NCI-H226 (cell line): ENCODE measurements at places on chromosomes 12 and 14.
A peak's percentile ranks its signal among the peaks of the same experiment; 100 is the strongest.

GRCh38 chr14:54975856-54976255 lies 51.0 kb downstream of the WDHD1 start:
- DNase-seq = no peak

DNA sequence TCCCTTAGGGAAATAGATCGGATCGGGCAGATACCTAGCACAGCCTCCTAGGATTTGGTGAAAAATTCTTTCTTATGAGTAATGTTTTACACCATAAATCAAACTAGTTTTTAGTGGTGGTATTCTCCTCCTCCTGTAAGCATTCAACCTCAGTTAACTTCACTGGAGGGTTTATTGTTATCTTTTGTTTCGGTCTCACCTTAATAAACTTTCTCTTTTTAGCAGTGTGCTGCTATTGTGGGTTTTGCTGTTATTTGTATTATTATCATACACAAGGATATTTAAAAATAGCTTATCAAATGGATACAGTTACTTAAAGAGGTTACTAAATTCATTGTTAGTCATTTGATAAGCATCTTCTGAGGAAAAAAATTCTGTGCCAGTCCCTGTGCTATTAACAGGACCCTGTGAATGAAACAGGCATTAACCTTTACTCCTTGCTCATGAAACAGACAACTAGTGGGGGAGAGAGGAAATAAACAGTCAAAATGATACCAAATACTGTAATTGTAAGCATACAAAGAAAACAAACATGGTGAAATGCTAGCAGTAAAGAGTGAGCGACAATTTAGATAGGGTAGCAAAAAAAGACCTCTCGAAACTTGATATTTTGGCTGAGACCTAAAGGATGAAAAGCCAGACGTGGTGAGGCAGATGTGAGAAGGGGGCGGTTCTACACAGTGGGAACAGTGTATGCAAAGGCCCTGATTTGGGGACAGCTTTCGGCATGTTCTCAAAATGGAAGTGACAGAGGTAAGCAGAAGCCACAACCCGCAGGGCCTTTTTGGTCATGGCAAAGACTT lies 178.7 kb upstream of the SOX5 start:
- no peak for DNase-seq

DNA sequence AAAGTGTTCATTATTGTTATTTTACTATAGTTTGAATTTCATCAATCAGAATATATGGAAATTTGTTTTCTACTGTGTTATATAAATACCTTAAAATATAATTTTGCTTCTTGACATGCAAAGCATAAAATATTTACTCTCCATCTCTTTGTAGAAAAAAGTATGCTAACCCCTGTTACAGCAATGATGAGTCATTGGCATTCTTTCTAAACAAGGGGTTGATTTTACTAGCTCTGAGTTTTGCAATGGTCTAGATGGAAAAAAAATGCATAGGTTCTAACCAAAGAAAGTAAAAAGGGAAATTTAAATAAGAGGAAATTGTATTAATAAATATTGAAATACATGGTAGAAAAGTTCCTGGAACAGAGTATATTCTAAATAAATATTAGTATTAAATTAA lies 990.2 kb upstream of the ATXN7L3B start:
- no peak for DNase-seq

- DNase-seq = no peak
Measured at GRCh38 chr14:68084256-68084655, 264.7 kb downstream of the RAD51B start.

GRCh38 chr12:57755454-57756372 lies 810 bp downstream of the MARCHF9 start:
- DNase-seq = no peak

GRCh38 chr12:54719691-54720090 lies 71.5 kb upstream of the DCD start:
- no peak for DNase-seq

DNA sequence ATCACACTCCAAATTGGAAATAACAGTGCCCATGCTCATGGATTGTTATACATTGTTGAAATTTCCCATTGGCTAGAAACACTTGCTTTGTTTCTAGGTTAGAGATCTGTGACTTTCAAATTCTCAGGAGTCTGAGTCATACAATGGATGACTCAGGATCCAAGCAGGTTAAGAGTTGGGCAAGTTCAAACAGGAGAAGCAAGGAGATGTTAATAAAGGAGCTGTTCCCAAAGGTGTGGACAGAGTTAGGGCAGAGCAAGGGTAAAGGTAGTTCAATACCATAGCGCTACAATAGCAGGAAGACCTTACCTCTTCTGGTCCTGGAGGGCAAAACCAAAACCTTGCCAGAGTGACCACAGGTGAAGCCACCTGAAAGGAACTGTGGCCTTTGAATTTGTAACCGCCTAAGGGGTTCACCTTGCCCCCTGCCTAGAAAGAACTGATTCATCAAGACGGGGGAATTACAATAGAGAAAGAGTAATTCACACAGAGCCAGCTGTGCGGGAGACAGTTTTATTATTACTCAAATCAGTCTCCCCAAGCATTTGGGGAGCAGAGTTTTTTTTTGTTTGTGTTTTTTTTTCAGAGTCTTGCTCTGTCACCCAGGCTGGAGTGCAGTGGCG lies 4.2 kb upstream of the AMN1 start:
- peak; percentile 94 for DNase-seq

- no peak for DNase-seq
Measured at GRCh38 chr14:34218881-34219280, 243.2 kb downstream of the SPTSSA start.

DNA sequence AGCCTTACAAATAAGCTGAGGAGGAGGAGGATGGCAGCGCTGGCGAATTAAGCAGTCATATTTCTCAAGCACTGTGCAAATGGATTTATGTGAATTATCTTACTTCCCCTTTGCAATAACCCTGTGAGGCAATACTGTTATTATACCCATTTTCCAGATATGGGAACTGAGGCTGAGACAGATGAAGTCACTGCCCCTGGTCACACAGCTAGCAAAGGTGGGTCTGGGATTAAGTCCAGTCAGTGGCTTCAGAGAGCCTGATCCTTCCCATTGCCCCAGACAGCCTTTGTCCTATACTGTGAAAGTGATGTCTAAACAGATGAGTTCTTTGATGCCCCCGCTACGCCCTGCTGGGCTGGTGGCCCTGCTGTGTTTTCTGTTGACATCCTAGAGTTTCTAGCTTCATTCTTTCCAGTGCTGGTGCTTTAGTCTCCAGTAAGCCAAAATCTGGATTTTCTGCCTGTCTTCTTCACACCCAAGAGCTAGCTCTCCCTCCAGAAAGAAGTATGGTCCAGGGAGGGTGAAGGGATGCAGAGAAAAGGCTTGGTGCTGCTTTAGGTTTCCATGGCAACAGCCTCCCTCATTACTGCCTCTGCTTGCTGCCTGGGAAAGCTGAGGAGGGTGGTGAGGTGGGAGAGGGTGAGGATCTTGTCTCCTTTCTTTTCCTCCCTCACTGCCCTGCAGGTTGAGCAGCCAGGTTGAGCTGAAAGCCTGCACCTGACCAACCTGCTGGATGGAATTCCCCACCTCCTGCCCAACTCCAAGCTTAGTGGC lies 30.7 kb downstream of the TMEM63C start:
- DNase-seq = no peak

- no peak for DNase-seq
Measured at GRCh38 chr12:72540811-72541210, 268.6 kb downstream of the TRHDE start.

GRCh38 chr12:10563966-10564365 lies 49.4 kb downstream of the MAGOHB start:
- DNase-seq = no peak

- no peak for DNase-seq
Measured at GRCh38 chr12:53225635-53226424, 6.2 kb downstream of the RARG start.

DNA sequence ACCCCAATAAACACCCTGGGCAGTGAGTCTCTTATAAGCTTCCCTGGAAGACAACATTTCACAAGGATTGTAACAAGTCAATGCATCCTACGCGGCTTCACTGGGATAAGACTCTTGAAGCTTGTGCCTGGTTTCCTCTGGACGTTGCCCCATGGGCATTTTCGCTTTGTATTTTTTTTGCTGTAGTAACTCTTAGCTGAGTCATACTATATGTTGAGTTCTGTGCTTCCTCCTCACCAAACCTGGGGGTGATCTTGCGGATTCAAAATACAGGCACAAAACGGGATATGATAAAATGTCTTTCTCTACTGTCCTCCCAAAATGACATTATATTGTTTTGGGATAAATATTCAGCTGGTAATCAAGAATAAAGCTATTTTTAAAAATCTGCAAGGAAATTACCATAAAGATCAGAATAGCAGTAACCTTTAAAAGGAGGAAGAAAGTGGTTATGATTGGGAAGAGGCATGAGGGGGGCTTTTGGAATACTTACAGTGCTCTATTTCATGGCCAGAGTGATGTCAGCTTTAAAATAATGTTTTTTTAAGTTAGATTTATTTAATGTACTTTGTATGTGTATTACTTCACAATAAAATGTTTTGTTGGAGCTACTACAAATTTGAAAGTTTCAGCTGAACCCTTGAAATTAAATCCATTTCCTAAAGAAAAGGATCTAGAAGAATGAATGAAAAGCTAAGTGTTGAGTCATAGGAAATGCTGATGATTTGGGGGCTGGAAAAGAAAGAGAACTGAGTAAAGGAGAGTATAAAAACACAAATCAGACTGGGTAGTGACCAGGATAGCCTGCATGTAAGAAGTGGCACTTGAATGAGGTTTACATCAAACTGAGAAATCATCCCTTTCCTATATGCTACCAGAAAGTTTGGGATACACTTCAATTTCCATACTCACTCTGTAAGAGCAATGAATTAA lies 14.7 kb downstream of the BTBD7 start:
- peak; percentile 74 for DNase-seq

- DNase-seq = no peak
Measured at GRCh38 chr12:6921996-6922946, 5.5 kb upstream of the ATN1 start.

DNA sequence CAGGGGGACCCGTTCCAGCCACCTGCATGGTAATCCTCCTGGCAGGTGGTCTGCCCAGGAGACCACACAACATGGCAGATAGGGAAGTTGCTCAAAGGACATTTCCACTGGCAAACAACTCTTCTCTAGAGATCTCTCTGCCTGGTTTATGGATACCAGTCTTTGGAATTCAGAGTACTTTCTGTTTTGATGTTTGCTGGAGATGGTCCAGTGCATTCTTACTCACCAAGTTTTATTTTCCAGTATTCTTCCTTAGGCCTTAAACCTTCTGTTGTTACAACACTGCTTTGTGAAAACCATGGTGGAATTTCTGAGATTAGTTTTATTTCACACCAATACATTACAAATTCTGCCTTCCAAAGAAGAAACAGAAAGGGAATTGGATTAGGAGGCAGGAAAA lies 428.3 kb downstream of the FUT8 start:
- peak; percentile 21 for DNase-seq

- no peak for DNase-seq
Measured at GRCh38 chr12:68331500-68331868, 678 bp downstream of the MDM1 start.

DNA sequence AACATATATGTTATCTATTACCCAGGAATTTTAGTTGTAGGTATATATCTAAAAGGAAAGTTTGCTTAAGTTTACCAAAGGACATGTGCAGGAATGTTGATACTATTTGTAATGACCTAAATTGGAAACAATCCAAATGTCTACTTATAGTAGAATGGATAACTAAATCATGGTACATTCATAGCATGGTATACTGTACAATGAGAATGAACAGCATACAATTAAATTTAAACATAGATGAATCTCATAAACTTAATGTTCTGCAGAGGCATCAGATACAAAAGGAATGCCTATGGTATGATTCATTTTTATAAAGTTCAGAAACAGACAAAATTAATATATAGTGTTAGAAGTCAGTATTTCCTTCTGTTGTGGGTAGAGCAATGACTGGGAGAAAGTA lies 135.4 kb downstream of the GPHN start:
- no peak for DNase-seq

DNA sequence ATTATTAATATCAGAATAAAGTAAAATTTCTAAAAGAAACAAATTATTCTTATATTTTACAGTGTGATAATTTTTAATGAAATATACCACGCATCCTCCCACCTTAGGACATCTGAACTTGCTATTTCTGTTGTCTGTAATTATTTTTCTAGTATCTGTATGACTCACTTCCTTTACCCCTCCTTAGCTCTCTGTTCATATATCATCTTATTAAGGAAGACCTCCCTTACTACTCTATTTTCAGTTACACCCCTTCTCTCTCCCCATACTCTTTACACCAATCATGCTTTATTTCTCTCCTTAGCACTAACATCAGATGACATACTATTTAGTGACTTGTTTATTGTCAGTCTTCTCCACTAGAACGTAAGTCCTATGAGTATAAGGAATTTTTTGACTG lies 34.2 kb upstream of the C12orf50 start:
- DNase-seq = peak; percentile 42

DNA sequence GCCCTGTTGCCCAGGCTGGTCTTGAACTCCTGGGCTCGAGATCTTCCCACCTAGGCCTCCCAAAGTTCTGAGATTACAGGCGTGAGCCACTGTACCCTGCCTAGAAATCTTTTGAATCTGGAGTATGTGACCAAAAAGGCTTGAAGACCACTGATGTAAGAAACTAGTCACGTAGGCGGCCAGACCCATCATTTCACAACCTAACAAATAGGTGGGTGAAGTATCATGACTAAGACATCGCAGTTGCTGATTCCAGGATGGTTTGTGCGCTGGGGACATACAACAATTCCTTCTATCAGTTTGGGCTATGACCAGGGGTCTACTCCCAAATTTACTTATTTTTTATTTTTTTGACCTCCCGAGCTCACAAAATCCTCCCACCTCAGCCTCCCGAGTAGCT lies 11.8 kb upstream of the CDK2AP1 start:
- no peak for DNase-seq

- DNase-seq = peak; percentile 46
Measured at GRCh38 chr12:86914721-86915120, 658.5 kb upstream of the MGAT4C start.

GRCh38 chr12:98373025-98373554 lies 142.3 kb upstream of the TMPO start:
- peak; percentile 26 for DNase-seq

DNA sequence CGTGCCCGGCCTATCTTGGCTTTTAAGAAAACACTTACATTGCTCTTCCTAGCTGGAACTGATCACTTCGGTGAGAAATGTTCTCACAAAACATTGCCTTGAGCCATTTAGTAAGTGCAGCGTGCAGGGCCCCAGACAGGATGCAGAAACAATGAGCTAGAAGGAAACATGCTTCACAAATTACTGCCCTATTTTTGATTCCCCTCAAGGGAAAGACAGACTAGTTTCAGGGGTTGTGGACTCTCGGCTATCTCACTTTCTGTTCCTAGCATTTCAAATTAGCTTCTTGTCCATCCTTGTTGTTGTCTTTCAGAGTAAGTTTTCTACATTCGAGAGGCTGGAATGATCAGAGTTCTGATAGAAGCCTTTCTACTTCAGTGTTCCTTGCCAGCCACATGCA lies 21.6 kb downstream of the TGFB3 start:
- no peak for DNase-seq

- no peak for DNase-seq
Measured at GRCh38 chr12:129378496-129378895, 525.2 kb downstream of the GLT1D1 start.

DNA sequence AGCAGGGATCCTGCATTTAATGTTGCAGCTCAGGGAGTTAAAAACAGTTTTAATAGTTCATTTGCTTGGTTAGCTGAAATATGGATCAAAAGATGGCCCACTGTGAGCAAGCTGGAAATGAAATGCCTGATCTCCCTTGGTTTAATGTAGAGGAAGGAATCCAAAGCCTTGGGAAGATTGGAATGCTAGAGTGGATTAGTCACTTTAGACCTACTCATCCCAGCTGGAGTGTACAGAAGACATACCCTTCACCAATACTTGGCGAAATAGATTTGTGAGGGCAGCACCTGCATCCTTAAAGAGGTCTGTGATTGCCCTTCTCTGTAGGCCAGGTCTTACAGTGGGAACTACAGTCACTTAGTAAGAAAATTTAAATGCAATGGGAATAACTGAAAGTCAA lies 58.0 kb upstream of the KRAS start:
- DNase-seq = peak; percentile 11
